Thoracic aorta (tissue), 2 donors: ENCODE measurements at places on chromosomes 6 and 20.

GRCh38 chr6:33935439-33936080 is 131.8 kb upstream of the MLN start:
- DNase-seq = no peak

DNA sequence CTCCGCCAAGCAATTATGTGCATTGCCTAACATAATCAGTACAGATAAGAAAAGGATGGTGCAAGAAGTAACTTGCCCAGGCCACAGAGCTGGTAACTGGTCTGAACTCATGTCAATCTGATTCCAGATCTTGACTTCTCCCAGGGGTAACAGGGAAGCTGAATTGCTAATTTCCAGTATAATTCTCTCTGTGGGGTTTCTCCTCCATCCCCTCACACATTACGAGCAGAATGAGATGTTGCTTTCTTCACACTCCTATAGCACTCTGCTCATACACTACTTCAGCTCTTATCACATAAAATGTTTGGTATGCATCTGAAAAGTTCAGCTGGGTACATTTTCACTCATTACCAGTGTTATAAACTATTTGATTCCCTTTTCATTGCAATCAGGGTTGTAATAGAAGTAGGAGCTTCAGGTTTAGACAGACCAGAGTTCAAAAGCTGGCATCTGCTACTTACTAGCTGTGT is 24.0 kb upstream of the LRRC1 start:
- DNase-seq = no peak

GRCh38 chr6:107538856-107539387 is 49.0 kb downstream of the SOBP start:
- DNase-seq = no peak

GRCh38 chr6:35077713-35078105 is 63.4 kb downstream of the TCP11 start:
- no peak for DNase-seq

- DNase-seq = no peak
Measured at GRCh38 chr6:37785663-37786270, 33.8 kb upstream of the ZFAND3 start.

GRCh38 chr6:3911614-3912336 is 62.6 kb downstream of the FAM50B start:
- peak; percentile 69 for DNase-seq

DNA sequence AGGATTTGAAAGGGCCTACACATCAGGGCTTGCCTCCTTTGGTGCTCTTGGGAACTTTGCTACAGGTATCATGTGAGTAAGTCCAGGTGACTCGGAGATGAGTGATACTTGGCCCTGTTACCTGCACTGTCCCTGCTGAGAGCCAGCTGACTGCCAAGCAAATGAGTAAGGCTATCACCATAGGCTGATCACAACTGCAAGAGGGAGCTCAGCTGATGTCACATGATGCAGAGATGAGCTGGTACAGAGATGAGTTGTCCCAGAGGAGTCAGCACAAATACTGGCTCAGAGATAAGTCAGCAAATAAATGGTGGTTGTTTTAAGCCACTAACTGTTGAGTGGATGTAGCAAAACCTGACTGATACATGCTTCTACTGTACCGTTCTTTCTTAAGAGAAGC is 41.4 kb downstream of the LAMP5 start:
- no peak for DNase-seq

DNA sequence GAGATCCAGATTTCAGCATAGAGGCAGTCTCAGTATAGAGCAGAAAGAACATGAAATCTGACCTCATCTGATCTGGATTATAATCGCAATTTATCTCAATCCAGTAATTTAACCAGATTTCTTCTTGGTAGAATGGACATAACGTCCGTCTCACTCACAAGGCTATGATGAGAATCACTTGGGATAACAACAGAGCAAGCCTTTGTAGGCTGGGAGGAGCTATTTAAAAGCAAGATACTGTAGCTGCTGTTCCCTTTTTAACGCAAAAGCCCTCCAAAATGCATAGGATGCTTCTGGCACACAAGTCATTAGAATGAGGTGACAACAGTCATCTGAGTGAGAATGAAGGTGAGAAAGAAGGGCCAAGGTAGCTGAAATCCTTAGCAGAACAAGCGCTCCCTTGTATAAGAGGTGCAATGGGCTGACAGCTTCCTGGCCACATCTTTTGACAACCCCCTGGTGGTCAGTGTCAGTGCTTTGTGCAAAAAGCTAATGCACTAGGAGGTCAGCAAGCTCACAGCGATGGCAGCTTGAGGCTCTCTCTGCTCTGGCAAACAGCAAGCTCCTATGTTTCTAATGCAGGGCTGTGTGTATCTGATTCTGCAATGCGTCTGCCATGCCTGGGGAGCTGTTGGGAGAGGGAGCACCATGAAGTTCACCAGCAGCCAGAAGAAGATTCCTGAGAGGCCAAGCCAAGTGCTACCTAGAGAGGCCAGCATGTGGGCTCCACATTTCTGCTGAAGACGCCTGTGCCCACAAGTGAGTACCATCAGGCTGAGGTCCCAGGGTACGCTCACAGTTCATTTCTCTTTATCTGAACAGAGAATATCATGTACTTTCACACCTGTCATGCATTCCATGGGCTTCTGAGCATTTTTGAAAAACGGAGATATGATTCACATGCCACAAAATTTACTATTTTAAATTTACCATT is 16.2 kb downstream of the METTL24 start:
- DNase-seq = no peak

- no peak for DNase-seq
Measured at GRCh38 chr6:17058550-17058949, 43.3 kb upstream of the STMND1 start.

DNA sequence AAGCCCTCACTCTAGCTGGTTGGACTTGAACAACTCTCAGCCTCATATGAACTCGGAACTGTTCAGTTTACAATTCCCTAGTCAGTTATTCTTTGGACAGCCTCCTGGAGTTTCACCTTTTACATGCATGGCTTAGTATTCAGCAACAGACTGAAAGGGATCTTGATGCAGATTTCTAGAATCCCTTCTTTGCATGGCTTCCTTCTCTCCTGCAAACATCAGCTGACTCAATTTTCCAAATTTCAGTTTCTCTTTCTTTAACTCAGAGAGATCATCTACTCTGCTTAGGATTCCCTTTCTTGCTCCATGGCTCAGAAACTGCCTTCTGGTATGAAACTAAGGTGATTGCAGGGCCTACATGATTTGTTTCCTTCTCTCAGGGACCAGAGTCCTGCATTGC is 99.6 kb downstream of the CEP57L1 start:
- DNase-seq = no peak

DNA sequence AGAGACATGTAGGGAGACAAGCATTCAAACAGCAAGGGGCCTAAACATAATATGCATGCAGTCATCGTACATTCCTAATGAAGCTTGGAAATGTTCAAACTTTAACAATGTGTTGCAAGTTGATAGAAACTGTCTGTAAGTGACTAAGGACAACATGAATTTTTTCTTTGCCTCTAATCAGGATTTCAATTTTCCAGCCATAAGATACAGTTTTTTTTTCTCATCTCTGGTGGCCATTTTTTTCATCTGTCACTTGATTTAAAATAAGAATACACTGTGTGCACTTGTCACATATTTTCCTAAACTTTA is 22.2 kb upstream of the MTRF1L start:
- no peak for DNase-seq

DNA sequence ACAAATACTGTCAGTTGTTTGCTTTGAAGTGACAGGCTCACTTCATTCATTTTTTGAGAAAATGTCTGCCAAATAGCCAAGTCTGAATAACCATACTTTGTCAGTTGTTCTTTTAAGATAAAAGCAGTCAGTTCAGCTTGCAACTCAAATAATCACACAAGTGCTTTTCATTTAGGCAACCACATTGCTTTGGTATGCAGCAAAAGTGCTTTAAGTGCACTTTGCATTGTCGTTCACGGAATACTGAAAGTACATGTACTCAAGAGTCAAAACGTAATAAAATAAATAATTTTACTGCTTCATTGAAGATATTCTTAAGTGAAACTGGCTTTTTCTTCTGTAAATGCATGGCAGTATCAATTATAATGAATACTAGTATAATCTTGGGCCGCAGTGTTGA is 107.2 kb downstream of the MMS22L start:
- DNase-seq = no peak

DNA sequence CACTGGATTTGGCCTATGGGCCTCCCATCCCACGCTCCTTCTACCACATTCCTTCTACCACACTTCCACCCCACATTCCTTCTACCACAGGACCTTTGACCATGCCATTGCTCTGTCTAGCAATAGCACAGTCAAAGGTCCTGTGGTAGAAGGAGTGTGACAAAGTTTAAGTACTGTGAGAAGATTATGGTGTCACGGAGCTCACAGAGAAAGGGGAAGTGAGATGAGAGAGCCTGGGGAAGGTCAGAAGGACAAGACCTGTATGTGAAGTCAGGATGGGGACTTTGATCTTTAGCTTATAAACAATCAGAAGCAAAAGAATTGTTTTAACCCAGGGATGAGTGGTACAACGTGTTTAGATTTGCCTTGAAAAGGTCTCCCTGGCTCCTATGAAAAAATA is 568.2 kb upstream of the CHD6 start:
- no peak for DNase-seq

GRCh38 chr6:35401514-35401913 is 50.6 kb upstream of the FANCE start:
- DNase-seq = no peak

DNA sequence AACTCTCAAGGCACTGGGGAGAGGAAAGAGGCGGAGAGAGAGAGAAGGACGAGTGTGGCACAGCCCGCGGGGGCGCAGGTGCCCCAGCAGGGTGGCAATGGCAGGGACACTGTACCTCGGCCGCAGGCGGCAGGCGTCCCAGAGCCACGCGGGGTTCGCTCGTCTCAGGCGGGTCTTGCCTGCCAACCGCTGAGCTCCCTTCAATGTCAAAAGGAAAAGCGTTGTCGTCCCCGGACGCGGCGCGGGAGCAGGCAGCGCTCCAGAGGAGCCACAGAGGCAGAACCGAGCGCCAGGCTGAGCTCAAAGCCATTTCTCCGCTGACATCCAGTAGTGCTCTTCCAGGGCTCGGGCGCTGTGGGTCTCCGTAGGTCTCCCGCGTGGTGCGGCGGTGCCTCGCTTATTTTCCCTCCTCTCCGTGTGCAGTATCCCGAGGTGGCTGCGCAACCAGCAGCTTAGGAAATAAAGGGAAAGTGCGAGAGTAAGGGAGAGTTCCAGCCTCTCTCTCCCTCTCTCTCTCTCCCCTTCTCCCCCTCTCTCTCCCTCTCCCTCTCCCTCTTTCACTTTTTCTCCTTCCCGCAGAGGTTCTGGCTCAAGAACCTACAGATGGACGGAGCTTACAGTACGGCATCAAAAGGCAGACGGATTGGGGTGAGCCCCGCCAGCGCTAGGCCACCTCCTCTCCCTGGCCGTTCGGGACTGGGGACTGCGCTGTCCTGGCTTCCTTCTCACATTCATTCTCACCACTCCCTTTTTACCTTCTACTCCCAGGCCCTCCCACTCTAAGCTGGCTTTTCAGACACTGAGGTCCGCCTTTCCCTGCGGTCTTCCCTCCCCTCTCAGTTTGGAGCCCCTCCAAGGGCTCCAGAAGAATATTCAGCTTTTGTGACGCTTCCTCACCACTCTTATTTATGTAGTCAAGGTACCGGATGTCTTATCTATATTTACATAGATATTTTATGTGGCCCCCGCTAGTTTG is at the start of gene LAMA4:
LAMA4 (minus strand) TSS at position 727 of the 976 bp plus-strand sequence; CDS start at position 310, 417 bp downstream.
- DNase-seq = no peak

- no peak for DNase-seq
Measured at GRCh38 chr20:20864351-20865096, 152.1 kb upstream of the RALGAPA2 start.

GRCh38 chr6:160227038-160227768 is 31.4 kb downstream of the SLC22A2 start:
- no peak for DNase-seq

GRCh38 chr6:33963136-33963750 is 159.4 kb upstream of the MLN start:
- DNase-seq = no peak

GRCh38 chr6:77339926-77340325 is 123.4 kb downstream of the HTR1B start:
- no peak for DNase-seq

GRCh38 chr6:5677219-5678000 is 329.3 kb downstream of the NRN1 start:
- no peak for DNase-seq

DNA sequence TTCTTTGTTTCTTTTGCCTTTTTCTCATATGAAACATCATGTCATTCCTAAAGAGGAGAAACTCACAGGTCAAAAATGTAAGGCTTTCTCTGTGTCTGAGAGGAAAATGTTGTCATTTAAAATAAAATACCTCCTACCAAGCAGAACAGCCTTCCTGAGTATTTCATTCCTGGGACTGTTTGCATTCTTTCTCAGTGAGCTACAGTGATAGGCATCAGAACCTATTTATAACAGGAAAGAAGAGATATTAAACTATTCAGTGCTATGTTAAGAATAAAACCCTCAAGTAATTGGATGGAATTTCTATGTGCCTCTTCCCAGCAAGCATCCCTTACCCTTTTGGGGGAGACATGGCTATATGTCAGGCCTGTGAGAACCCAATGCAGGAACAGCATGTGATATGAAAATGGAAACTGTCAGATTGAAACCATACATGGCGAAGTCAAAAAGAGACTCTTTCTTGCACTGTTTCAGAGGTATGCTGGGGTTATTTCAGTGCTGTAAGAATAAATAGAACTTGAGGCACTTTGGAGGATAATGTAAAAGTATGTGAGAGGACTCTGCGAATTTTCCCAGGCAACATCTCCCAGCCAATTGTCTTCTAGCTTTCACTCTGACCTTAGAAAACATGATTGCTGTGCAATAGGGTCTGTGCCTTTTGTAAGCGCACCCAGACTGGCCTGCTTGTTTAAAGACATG is 133.8 kb upstream of the CCN2 start:
- DNase-seq = no peak

GRCh38 chr6:169741344-169741743 is 10.0 kb downstream of the DYNLT2 start:
- no peak for DNase-seq

- DNase-seq = no peak
Measured at GRCh38 chr6:44470115-44470464, 82.6 kb downstream of the CDC5L start.

DNA sequence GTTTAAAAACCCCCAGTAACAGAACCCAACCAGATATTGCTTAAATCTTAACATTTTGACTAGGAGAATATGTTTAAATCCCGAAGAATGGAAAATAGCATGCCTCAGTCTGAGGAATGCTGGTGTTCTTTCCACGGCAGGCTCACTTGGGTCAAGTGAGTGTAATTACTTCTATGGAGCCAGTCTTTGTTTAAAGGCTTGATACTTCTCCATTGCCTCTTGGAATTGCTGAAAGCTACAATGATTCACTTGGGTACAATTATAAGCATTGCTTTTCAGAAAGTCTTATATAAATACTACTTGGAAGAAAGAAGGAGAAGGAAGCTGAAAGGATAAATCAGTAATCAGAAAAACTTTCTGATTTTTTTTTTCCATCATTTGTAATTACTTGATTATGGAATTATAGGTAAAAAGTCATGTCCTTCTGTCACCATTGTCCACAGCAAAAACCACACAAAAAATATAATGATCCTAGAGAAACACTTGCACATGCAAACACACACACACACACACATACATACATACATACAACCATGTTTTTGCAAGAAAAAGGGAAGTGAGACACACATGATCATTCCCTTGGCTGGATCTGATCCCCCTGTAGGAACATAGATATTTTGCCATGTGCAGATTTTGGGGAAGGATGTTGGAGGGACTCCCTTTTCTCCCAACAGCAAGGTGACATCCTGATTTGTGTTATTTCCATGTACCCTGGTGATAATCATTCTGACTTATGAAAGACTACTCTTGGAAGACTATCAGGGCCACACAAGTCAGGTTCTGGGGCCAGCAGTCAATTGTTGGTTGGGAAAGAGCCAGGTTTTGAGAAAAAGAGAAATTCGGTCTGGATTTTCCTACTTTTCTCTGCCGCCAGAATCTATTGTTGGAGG is 396.0 kb upstream of the BTBD3 start:
- DNase-seq = no peak

- no peak for DNase-seq
Measured at GRCh38 chr6:131937226-131937625, 13.9 kb downstream of the CCN2 start.
